ENCODE measurements at places on chromosomes 1 and 21.

DNA sequence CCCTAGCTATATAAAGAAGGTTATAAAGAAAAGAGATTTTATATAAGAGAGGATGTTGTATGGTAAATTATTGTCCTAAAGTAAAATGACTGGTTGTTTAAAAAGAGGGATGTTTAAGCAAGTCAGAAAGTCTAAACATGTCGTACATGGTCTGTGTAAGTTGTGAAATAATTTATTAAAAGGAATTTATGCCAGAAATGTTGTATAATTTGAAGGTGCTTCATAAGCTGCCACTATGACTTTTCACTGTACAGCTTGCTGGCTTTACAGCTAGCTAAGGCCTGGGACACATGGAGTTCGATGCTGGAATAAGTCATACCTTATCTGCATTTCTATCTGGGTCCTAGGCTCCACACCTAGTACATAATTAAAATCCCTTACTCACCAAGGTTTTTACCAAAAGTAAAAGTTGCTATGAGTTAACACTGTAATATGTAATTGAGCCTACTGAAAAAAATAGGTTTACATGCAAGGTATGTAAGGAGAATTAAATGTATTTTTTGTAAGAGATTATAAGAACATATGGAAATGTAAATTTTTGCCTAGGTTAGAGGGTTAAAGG, 59.0 kb upstream of the EDEM3 start:
- DNase-seq, result no peak

- no peak for DNase-seq
Observed at GRCh38 chr21:20452935-20453334, 545.3 kb upstream of the NCAM2 start.

- DNase-seq, result no peak
Observed at GRCh38 chr1:44903011-44903680, 60.1 kb upstream of the PTCH2 start.

GRCh38 chr1:171623651-171624331, 1.7 kb downstream of the MYOCOS start:
- no peak for DNase-seq

DNA sequence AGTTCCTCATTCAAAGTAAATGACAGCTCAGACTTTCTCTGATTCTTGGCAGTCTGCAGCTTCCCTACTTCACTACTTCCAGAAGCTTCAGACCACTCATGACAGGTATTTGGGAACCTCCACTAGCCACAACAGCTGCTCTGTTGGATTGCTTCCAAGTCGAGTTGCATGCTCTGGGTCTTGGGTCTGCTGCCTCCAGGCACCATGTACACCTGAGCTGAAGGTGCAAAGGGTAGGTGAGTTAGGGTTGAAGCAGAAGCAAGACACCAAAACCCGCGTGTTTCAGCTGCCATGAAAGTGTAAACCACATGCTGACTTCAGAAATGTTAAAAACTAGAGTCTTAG, 62.7 kb downstream of the ZNF684 start:
- no peak for DNase-seq

DNA sequence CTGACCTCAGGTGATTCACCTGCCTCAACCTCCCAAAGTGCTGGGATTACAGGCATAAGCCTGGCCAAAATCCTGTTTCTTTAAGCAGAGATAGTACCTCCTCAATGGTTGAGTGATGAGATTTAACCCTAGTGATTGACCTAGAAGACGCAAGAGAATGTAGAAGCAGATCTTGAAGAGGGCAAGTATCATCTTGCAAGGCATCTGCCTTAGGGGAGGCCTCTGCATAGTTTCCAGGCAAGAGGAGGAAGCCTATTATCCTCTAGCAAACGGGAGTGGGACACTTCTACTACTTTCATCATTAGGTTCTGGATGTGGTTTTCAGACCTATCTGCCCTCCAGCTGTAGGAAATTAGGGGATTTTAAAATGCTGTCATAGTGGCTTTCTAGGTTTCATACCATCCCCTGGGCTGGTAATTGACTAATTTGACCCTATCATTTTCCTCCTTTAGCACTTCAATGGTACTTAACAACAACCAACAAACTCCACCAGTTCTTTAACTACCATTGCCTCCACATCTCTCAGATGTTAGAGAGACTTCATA, 10.0 kb upstream of the TRIM62 start:
- DNase-seq, result no peak
